HEK293T (cell line): ENCODE measurements at places on chromosomes 5 and 9.

DNA sequence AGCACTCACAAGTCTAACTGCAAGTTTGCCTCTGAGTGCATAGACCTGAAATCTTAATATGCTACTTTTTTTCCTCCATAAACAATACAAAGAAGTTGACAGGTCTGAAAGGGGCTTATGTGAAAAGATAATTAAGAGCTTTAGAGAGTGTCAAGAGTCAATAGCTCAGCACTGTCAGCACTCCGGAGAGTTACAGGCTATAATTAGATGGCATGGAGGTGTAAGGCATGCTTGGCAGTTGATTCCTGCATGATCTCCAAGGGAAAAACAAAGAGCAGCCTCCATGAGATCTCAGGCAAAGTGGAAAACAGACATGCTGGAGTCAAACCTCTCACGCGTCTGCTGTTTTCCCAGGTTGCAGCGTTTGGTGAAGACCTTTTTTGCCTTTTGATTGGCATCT, 468.7 kb downstream of the TLE4 start:
- no peak for DNase-seq

DNA sequence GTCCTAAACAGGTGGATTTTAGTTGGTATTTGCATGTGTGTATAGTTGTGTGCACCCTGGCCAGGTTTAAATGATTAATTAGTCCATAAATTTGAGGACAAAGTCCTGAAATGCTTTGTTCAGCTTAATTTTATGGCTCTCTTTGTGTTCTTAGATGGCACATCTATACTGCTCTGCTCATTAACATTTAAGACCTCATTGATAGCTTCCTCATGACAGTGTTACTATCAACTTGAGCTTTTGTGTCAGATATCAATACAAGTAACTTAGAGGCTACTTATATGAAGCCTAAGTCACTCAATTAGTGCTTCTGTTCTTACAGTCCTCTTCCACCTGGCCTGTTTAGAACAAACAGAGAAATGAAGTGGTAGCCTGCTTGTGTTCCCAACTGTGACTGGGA, 240.9 kb downstream of the TRPM3 start:
- DNase-seq: no peak

GRCh38 chr9:99445920-99446319, 223.8 kb downstream of the SEC61B start:
- DNase-seq: no peak

GRCh38 chr5:44622331-44622730, 186.4 kb upstream of the MRPS30 start:
- no peak for DNase-seq
